RPMI8226 (cell line): ENCODE measurements at places on chromosomes 7 and 10.

GRCh38 chr10:71873582-71874211 is 22.6 kb upstream of the PSAP start:
- peak; percentile 71 for DNase-seq

DNA sequence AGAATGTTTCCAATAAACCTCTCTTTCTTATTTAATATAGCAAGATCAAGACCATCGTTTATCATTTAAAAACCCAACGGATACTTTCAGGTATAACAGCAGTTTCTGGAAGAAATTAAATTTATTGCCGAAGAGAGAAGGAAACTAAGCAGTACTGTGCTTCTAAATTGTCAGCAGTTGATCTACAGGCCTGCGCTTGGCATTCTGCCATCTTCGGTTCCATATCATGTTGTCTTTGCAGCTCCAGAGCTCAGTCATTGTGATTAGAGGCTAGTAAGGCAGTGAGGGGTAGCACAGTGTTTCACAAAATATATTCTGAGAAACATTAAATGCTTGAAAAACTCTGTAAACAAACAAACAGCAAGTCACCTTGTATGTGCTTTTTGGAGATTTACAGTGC is 301.3 kb downstream of the REEP3 start:
- no peak for DNase-seq

GRCh38 chr10:6275022-6275997 is 72.6 kb downstream of the PFKFB3 start:
- peak; percentile 87 for DNase-seq

DNA sequence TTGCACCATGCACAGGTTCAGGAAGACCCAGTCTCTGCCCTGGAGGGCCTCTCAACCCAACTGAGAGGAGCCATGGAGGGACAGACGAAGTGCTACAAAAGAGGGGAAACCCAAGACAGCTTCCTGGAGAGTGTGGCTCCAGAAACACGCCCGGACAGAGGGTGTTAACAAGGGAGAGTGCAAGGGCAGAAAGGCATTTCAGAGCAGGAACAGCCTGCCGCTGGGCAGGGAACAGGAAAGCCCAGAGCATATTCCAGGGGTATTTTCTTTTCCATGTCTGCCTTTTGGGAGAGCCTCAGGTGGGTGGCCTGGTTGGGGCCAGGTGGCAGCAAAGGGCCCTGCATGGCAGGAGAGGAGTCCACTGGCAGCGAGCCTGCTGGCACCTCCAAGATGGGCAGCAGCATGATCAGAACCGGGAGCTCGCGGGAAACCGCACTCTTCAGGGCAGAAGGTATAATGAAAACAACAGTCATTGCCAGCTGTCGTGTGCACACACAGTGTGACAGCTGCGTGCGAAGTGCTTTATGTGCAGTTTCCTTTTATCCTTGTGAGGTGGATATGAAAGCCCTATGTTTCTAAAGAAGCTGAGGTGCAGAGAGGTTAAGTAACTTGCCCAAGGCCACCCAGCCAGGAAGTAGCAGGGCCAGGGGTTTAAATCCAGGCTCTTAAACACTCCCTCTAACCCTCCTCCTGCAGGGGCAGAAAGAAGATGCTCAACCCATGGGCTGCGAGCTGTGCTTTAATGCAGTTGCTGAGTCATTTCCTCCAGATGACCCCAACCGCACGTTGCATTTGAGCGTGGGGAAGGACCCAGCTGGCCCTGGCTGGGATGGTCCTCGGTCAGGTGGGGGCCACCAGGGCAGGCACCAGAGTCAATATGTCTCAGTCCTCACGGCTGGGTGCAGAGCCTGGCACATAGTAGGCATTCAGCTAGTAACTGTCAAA is 128.6 kb downstream of the OAT start:
- peak; percentile 87 for DNase-seq

DNA sequence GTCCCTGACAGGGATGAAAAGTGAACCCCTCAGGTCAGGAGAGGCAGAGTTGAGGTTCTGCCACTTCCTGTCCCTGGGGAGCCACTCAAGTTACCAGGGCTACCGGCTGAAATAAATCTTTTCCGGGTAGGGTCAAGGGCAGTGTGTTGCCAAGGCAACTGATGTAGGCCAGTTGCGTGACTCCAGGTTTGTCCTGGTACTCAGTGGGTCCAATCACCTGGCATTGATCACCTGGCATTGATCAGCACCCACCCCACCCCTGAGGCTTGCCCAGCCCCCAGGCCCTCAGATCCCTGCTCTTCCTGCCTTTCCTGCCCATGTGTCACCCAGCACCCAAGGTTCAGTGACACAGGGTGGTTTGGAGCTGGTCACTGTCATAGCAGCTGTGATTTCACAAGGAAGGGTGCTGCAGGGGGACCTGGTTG is 5.9 kb downstream of the SAP25 start:
- no peak for DNase-seq

- no peak for DNase-seq
Observed at GRCh38 chr7:41847151-41847550, 144.3 kb upstream of the INHBA start.

- no peak for DNase-seq
Observed at GRCh38 chr10:130764651-130765050, 546.9 kb downstream of the TCERG1L start.

- DNase-seq: no peak
Observed at GRCh38 chr7:113892818-113893217, 26.0 kb downstream of the PPP1R3A start.

GRCh38 chr7:97270280-97270679 is 152.8 kb downstream of the SDHAF3 start:
- DNase-seq: no peak

- DNase-seq: no peak
Observed at GRCh38 chr7:98418636-98419315, 17.9 kb upstream of the BAIAP2L1 start.

DNA sequence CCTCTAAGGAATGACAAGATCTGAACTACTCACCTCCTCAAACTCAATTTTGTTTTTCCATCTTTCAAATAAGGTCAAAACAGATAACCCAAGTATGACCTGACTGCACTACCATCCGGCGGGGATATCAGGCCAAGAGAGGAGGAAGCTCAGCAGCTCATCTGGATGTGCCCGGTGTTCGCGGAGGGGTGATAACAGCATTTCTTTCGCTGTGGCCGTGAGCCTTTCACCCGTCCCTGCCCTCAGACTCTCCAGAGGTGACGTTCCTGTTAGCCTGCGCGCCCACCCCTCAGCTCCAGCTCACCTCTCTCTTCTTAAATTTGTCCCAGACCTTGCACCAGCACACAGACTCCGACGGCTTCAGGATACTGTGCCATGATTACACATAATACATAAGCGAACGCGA is 526 bp downstream of the ZNF248 start:
- peak; percentile 35 for DNase-seq

DNA sequence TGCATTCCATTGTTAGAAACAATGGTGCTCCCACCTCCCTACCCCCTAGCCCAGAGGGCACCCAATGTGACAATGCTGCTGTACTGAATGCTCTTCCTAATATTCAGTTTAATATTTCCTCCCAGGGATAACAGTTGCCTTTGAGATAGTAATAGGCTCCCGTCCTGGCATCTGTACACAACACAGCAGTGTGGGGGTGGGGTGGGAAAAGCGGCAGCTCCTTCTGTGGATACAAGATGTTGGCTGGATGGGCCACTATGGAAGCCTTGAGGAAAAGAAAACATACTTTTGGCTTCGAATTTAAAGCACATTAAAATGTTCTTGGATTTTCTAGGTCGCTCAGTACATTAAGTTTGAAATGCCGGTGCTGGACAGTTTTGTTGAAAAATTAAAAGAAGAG is 9.2 kb upstream of the ZNF22 start:
- DNase-seq: no peak

GRCh38 chr10:29957907-29958331 is 101.5 kb downstream of the JCAD start:
- DNase-seq: peak; percentile 61

DNA sequence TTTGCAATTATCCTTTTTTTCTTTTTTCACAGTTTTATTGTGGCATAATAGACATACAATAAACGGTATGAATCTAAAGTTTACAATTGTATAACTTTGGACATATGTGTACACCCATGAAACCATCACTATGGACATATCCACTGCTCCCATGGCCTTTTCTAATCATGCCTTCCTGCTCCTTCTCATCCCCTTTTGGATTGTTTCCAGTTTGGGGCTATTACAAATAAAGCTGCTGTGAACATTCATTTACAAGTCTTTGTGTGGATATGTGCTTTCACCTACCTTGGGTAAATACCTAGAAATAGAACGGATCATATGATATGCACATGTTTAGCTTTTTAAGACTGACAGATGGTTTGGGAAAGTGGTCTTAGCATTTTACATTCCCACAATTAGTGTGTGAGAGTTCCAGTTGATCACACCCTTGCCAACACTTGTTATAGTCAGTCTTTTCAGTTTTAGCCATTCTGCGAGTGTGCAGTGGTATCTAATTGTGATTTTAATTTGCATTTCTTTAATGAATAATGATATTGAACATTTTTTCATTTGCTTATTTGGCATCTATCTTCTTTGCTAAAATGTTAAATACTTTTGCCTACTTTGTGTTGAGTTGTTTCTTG is 120.9 kb upstream of the KAT6B start:
- no peak for DNase-seq

- no peak for DNase-seq
Observed at GRCh38 chr7:66769833-66770512, 29.4 kb downstream of the RABGEF1 start.

- no peak for DNase-seq
Observed at GRCh38 chr10:6216916-6217315, 14.2 kb downstream of the PFKFB3 start.

- DNase-seq: no peak
Observed at GRCh38 chr10:16689227-16689626, 128.0 kb downstream of the RSU1 start.

- DNase-seq: no peak
Observed at GRCh38 chr7:44219371-44220045, 18.7 kb downstream of the YKT6 start.

DNA sequence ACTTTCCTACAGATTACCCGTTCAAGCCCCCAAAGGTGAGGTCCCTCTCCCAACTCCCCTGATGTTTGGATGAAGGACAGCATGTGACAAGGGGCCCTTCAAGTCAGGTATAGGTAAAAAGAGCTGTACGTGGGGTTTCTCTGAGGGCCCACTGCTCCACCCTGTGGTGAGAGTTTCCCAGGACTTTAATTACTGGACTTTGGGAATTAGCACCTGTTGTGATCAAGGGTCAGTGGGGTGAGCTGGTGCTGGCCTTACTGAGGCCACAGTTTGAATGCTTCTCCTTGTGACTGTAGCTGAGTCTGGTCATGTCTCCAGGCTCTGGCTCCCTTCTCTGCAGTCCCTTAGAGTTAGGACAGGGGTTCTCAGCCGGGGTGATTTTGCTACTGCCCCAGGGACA is 16.8 kb downstream of the UBE2D4 start:
- DNase-seq: no peak

DNA sequence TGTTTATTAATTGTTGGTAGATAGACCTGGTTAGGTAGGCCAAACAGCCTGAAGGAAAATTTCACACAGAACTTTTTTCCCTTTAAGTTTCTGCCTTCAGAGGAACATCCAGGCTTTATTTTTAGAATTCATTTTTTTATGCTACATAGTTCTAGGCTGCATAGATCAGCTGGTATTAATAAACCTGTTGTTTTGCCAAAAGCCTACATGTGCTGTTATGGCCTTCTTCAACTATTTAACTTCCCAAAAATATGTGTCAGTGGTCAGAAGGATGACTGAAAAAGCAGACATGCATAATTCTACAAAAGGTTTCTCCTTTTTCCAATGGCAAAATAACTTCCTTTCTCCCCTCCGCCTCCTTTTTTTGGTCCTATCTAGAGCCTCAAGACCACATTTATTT is 303.0 kb upstream of the DKK1 start:
- DNase-seq: no peak

GRCh38 chr7:96440328-96440727 is 118.4 kb upstream of the SLC25A13 start:
- DNase-seq: no peak

DNA sequence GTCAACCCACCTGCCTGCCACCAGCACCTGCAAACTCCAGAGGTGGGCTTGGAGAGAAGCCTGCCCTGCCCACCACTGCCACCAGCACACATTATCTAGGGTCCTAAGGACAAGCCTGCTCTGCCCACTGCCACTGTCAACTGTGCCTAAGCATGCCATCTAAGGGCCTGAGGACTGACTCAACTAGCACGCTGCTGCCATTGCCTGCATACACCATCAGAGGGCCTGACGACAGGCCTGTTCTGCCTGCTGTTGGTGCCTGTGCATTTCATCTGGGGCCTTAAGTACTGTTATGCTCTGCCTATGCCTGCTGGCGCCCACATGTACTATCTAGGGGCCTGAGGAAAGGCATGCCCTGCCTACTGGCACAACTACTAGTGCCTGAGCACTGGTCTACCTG is 27.0 kb upstream of the LRRD1 start:
- DNase-seq: no peak

- no peak for DNase-seq
Observed at GRCh38 chr10:52129410-52130178, 184.5 kb upstream of the DKK1 start.

DNA sequence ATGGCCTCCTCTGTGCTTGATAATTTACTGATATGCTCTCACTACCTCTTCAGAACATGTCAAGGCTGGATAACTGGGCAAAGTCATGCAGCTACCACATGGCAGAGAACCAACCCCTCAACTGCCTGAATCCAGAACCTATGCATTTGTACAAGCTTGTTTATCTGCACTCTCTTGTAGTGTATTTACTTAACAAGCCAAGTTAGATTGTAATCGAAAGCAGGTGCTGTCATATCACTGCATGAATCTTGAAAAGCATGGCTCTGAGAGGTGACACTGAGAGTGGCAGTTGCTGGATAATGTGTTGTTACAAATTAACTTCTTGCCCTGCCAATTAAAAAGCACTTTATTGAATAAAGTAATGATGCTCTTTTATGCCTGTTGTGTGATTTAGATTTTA is 588.6 kb downstream of the NRG3 start:
- no peak for DNase-seq

DNA sequence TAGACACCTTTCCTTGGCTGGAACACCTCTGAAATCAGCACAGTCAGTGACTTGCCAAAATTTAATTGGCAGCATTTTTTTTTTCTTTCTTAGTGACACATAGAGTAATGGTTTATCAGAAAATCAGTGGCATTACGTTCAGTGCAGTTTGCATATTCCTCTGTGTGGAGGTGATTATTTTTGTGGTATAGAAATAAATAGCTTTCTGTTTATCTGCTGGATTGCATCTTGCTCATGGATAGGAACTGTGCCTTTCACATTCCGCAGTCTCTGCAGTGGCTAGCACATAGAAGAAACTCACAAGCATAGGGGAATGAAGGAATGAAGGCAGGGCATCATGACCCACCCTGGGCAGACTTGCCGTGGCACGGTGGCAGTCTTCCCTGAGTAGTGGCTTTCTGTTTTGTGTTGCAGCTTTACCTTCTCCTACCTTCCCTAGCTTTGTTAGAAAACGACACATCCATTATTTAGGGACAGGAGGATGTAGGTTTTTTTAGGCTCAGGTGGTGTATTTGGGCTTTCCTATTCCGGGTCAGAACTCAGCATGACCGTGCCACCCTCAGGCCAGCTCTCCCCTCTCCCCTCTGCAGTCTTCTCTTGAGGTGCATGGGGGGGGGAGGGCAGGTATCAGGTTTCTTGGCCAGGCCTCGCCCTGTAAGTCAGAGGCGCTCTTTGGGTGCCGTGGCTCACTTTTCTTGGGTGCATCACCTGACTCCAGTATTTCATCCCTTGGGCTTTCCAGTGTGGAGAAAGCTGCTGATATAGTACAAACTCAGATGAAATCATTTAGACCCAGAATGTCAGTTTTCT is 112.5 kb upstream of the GJD4 start:
- DNase-seq: no peak

GRCh38 chr7:145434811-145435210 is 599.0 kb upstream of the TPK1 start:
- no peak for DNase-seq
